ENCODE measurements at places on chromosomes 3 and 15.

- no peak for DNase-seq
Measured at GRCh38 chr3:124483915-124484470, 246.3 kb upstream of the UMPS start.

DNA sequence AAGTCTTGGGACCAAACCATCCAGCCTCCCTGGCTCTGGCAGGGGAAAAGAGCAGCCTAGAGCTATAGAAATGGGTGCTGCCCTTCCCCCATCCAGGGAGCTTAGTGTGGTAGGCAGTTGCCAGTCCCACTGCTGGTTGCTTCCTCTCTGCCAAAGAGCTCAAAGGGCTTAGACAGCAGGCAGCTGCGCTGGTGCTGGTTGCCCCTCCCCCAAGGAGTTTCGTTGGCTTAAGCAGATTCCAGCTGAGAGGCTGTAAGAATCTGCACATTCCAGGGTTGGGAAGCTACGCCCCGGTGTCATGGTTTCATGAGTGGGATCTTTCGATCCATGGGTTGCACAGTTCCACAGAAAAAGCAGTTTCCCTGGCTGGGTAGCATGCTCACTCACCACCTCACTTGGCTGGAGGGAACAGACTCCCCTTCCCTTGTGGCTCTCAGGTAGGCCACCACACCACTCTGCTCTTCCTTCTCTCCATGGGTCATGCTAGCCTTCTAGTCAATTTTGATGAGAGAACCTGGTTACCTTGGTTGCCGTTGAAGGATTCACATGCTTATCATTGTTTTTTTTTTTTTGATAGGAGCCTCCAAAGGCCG is 195.1 kb downstream of the EPHA6 start:
- DNase-seq = no peak

GRCh38 chr15:62625429-62626033 is 417.0 kb upstream of the TPM1 start:
- DNase-seq = no peak

- DNase-seq = no peak
Measured at GRCh38 chr3:110881069-110881468, 190.5 kb upstream of the NECTIN3 start.

GRCh38 chr3:104298662-104299061 is 1068.0 kb upstream of the ALCAM start:
- no peak for DNase-seq

DNA sequence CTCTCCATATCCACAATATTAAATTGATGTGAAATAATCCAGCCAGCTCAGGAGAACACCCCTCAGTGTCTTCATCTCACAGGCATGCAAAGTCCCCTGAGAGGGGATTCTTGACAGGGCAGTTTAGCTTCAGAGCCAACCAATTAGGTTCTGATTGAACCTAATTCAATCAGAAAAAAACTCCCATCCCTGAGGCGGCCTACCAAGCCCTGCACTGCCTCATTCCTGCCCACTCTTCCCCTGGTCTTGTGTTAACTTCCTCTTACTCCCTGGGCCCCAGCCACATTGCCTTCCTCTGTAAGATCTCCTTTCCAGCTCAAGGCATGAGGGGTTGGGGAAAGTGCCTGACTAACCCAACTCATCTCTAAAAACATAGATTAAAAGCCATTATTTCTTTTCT is 46.1 kb downstream of the FRMD4B start:
- no peak for DNase-seq

- no peak for DNase-seq
Measured at GRCh38 chr15:50192164-50192563, 10.2 kb downstream of the SLC27A2 start.

- no peak for DNase-seq
Measured at GRCh38 chr3:135895106-135895733, 70.3 kb upstream of the PPP2R3A start.
